Ovary (tissue), 10 donors: ENCODE measurements at places on chromosomes 11 and 22.
A peak's percentile ranks its signal among the peaks of the same experiment; 100 is the strongest.

DNA sequence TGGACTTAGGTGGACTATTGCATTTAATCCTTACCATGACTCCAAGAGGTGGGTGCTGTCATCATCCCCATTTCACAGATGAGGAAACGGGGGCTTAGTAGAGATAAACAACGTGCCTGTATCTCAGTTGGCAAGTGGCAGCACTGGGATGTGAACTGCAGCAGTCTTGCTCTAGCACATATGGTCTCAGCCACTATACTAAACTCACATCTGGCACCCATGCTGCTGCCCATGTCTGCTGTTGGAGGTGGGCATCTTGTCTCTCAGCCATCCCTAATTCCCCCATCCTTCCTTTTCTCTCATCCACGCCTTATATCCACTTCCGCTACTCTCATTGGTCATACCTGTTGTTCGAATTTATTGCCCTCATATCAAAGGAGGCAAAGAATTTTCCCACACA lies 3.8 kb downstream of the PRG3 start:
- DNase-seq: no peak

DNA sequence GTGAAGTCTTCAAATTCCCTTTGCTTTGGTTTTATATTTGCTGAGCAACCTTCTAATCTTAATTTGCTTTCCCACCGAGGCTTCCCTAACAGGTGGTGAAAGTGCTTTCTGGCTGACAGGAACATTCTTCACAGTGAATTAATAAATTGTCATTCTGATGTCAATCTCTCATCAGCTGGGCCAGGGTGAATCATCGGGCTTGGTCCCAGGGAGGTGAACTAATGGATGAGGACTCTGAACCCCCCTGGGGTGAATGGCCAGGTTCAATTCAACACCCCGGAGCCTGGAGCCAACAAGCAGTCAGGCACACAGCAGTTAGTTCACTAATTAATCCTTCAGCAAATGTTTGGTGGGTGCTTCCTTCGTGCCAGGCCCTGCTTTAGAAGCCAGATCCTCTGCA lies 155.4 kb upstream of the PDGFD start:
- DNase-seq: no peak

- DNase-seq: no peak
These were observed 35.5 kb upstream of the GAB4 start for GRCh38 chr22:17043521-17043920.

- DNase-seq: peak; percentile 18
These were observed 345.4 kb upstream of the KIRREL3 start for GRCh38 chr11:127345819-127346459.

DNA sequence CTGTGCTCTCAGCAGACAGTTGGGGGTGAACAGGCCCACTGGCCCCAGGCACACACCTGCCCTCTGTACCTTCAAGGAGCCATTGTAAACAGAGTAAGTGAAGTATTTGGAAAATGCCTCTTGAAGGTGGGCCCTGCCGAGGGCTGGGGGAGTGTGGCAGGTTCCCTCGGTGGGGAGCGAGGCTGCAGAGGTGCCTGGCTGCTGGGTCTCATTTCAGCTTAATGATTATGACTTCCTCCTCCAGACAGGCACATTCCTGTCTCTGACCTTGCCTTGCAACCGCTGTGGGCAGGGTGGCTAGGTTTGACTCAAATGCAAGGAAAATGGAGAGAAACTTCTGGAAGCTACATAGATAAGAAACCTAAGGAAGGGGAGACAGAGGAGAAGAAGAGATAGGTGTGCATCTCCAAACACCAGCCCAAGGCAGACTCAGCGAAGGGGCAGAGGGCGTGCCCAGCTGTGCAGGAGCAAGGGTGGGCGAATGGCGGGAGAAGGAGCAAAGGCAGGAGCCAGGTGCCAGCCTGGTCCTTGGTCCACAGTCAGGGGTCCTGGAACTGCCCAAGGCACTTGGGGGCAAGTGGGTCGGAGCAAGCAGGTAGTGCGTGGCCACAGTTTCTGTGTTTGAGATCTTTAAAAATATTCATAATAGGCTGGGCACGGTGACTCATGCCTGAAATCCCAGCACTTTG lies 14.0 kb downstream of the GRAMD4 start:
- DNase-seq: no peak
